ENCODE measurements at places on chromosomes 12 and 14.

DNA sequence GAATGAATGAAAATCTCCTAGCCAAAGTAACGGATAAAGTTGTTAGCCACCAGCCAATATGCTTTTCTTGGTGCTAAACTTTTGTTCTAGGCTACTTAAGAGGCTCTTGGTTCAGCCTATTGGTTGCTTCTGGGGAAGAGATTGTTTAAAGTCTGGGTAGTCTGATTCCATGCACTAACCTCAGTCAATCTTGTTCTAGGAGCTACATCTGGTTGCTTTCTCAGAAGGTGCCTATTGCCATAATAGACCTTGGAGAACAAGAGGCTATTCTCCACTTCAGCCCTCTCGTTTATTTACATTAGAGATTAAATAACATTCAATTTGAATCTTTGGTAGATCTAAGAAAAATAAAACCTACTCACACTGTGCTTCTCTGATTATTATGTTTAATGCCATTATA, 40.8 kb upstream of the OTOGL start:
- no peak for DNase-seq

GRCh38 chr12:52252728-52253343, 19.8 kb downstream of the KRT7 start:
- no peak for DNase-seq

GRCh38 chr14:37594238-37594970, 645 bp downstream of the FOXA1 start:
- DNase-seq: peak; percentile 82

DNA sequence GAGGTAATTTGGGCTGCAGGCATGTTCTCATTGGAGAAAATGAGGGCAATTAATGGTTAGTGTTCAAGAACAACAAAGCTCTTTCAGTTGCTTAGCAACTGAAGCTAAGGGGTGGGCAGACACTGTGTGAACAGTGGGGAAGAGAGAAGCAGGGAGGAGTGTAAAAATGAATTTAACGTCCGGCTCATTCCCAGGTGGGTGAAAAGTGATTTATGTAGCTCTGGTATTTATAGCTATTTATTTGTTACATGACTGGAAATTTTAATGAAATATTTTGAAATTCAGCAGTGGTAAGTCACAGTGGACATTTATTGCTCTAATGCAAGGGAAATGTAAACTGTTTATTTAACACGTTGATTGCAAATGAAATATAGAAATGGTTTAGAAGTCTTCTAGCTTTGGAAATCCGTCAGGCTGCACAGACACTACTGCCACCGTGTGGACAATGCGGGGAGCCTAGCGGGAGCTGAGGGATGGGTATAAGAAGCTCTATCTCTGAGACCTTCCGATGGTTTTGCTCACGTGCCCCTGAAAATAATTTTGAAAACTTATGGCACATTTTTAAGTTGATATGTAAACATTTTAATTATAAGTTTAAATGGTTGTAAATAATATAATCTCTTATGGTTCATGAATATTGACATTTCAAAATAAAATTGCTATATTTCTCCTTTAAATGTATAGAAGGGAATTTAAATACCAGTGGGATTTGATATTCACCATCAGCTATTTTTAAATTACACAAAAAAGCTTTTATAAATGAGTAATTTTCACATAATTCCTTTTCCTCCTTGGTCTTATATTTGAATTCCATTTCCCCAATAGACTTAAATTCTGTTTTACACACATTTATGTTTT, 54.4 kb downstream of the E2F7 start:
- peak; percentile 48 for DNase-seq

DNA sequence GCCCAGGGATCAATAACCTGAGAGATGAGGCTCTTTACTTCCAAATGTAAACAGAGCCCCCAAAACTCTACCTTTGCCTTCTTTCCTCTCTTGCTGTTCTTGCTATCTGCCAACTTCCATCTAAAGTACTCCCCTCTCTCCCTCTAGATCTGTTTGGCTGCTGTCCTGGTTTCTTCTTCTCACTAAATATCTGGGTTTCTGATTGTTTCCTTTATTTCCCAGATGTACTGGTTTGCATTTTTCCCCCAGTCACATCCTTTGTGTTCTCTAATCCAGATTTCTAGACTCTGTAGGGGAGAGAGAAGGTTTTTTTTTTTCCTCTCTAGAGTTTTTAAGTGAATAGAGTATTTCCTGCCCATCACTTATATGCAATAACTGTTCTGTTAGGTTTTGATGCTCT, 7.1 kb upstream of the SALL2 start:
- DNase-seq: no peak

DNA sequence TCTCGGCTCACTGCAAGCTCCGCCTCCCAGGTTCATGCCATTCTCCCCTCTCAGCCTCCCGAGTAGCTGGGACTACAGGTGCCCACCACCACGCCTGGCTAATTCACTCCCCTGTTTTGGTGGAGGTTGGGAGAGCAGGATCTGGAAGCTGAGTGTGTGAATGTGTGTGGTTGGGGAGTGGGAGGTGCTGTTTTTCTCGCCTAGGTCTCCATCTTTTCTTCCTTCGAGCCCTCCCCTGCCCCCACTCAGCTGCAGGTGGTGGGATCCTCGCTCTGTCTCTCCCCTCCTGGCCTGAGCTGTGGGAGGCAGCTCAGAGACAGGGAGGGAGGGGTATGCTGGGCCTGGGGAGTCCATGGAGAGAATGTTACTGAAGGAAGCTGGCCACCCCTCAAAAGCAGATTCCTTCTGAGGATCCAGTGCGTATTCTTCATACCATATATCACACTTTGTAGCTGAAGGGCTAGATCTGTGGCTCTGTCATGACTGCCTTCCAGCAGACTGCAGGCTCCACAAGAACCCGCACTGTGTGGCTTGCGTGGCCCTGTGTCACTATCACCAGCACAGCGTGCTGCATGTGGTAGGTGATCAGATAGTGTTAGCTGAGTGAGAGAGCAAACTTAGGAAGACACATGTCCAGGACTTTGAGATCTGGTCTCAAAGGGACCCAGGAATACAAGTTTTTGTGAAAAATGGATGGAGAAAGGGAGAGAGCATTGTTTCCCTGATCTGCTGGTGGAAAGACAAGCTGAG, 2.8 kb downstream of the KRT83 start:
- DNase-seq: no peak

GRCh38 chr12:41532072-41532471, 344.0 kb downstream of the PDZRN4 start:
- DNase-seq: no peak

DNA sequence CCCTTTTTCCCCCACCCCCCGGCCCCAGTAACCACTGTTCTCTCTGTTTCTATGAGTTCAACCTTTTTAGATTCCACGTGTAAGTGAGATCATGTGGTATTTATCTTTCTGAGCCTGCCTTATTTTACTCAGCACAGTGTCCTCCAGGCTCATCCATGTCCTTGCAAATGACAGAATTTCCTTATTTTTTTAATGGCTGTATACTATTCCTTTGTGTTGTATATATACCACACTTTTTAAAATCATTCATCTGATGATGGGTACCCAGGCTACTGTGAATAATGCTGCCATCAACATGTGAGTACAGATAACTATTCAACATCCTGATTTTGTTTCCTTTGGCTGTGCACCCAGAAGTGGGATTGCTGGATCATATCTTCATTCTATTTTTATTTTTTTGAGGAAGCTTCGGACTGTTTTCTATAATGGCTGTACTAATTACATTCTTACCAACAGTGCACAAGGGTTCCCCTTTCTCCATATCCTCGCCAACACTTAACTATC, 54.7 kb downstream of the DDX51 start:
- no peak for DNase-seq

DNA sequence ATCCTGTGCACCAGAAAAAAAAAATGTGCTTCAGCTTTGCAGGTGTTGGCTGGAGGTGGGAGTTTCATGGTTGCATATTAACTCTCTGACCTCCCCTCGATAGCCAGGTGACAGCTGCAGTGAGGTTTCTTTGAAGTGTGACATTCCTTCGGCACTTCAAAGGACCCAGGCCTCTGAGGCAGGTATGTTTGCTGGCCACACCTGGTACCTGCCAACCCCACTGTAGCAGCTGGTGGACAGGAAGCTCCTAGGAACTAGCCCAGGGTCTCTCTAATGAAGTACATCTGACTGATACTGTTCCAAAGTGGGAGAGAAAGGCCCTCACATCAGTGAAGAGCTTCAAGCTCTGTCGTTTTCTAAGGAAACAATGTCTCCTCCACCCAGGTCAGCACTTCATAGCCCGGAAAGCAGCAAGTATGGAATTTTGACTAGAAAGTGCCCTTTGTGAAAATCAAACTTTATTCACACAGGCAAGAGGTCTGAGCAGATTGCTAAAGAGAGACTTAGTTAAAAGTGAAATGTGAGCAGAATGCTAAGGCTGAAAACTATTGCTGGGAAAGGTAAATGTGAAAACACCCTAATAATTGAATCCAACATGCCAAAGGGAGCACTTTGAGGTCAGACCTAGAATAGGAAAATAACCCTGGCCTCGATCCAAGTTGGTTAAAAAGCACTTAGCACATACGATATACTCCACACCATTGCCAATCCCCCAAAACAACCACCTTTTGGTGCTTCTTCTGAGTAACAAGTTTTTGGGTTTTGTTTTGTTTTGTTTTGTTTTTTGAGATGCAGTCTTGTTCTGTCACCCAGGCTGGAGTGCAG, 71.3 kb downstream of the PHLDA1 start:
- DNase-seq: no peak

Data from NCI-H1930 (cell line).